Pancreas (tissue), 10 donors: ENCODE measurements at places on chromosomes 1 and 21. TPM values are rescaled to one million over a fixed set of nuclear protein-coding genes. Genes with fewer than 3 reads are reported as not detected.

The CBR3 gene
- total RNA-seq: 0.32 TPM

The ZBTB40 gene
- 11.6 TPM for total RNA-seq

DNA sequence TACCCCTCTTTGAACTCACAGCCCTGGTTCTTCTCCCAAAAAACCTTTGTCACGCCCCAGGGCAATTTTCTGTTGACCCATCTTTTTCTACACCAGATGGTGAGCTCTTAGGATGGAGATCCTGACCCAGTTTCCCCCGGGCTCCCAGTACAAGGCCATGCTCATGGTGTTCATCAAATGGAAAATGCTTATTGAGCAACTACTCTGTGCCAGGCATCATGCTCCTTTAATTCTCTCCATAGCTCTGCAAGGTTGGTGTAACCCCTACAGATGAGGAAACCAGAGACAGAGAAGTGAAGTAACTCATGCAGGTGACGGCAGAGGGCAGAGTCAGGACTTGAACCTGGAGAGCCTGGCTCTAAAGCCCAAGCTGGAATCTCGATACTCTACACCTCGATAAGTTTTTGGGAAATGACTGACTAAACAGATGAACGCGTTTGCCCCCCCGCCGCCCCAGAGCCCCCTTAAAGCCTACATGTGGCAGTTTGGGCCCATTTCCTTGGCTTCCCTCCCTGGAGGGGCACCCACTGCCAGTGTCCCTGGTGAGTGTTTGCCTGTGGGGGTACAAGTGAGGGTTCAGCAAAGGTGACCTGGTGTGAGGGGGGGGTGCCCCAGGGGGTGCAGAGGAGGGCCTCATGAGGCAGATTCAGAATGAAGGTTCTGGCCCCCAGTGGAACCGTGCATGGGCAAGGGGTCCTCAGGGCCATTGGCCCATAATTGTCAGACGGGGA is 30.2 kb upstream of the RUNX3 start:
- H3K36me3 ChIP-seq: no peaks in the 10 kb centered on the region
- H3K27ac ChIP-seq: no peak overlapping the region
- H3K27me3 ChIP-seq: no peaks in the 10 kb centered on the region
- no peaks in the 10 kb centered on the region for H3K4me1 ChIP-seq

DNA sequence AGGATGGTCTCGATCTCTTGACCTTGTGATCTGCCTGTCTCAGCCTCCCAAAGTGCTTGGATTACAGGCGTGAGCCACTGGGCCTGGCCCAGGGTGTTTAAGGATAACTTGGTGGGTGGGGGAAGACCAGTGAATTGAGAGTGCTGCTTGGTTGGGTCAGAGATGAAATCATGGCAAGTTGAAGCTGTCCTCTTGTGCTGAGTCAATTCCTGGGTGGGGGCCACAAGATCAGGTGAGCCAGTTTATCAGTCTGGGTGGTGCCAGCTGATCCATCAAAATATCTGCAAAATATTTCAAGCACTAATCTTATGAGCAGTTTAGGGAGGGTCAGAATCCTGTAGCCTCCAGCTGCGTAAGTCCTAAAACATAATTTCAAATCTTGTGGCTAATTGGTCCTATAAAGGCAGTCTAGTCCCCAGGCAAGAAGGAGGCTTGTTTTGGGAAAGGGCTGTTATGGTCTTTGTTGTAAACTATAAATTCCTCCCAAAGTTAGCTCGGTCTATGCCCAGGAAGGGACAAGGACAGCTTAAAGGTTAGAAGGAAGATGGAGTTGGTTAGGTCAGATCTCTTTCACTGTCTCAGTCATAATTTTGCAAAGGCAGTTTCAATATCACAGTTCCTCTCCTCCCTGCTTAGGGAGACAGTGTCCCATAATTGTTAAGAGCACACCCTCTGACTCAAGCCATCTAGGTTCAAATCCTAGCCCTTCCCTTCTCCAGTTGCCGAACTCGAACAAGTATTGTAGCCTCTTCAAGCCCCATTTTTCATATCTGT is 66.8 kb upstream of the BACH1 start:
- no peaks in the 10 kb centered on the region for H3K4me1 ChIP-seq
- H3K4me3 ChIP-seq: no peak overlapping the region
- H3K36me3 ChIP-seq: no peaks in the 10 kb centered on the region
- no peak overlapping the region for H3K27ac ChIP-seq
- DNase-seq: no peak

DNA sequence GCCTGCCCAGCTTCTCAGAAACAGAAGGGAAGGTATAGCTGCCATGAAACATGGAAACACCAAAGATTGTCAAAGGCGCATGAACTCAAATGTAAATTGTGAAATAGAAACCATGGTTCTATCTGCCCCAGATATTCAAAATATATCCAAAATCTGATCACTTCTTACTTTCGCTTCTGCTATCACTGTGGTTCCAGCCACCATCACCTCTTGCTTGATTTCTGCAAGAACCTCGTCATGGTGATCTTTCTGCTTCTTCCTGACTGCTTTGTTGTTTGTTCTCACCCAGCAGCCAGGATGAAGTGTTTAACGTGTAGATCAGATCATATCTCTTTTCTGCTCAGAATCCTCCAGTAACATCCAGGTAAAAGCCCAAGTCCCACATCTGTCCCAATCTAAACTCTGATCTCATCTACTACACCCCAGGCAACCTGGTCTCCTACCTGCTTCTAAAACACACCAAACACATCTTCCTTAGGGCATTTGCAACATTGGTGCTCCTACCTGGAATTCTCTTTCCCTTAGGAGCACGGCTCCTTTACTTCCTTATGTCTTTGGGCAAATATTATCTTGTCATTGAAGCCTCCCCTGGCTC is 10.5 kb upstream of the LMO4 start:
- DNase-seq: no peak
- H3K4me3 ChIP-seq: no peak overlapping the region
- H3K36me3 ChIP-seq: no peaks in the 10 kb centered on the region
- no peaks in the 10 kb centered on the region for H3K27me3 ChIP-seq
- no peak overlapping the region for H3K27ac ChIP-seq

DNA sequence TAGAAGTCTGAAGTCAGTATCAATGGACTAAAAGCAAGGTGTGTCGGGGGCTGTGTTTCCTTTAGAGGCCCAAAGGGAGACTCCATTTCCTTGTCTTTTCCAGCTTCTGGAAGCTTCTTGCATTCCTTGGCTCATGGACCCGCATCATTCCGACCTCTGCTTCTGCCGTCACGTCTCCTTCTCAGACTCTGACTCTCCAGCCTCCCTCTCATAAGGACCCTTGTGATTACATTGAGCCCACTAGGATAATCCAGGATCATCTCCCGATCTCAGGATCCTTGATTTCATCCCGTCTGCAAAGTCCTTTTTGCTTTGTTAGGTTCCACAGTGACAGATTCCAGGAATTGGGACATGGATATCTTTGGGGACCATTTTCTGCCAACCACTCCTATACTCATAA is 265.8 kb upstream of the CSF3R start:
- no peak overlapping the region for H3K27ac ChIP-seq
- H3K4me1 ChIP-seq: no peaks in the 10 kb centered on the region
- no peak overlapping the region for H3K4me3 ChIP-seq
- no peak for DNase-seq
- H3K27me3 ChIP-seq: no peaks in the 10 kb centered on the region
- H3K36me3 ChIP-seq: no peaks in the 10 kb centered on the region

DNA sequence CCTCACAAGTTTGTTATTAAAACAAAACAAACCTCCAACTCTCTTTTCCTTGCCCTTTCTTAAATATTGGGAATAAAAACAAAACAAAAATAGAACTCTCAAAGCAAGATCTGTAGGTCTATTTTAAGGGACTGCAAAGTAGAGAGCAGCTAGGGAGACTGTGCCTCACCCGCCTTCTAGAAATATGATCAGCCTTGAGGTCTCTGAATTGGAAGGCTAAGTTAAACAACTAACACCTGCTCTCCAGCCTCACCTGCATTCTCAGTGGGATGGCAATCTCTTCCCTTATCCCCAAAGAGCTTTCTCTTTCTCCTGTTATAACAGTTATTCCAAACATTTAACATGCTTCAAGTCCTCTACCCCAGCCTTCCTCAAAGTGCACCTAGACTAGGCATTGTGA is 75.5 kb upstream of the TNR start:
- no peaks in the 10 kb centered on the region for H3K27me3 ChIP-seq
- no peak overlapping the region for H3K4me3 ChIP-seq
- no peak for DNase-seq
- H3K36me3 ChIP-seq: no peaks in the 10 kb centered on the region

DNA sequence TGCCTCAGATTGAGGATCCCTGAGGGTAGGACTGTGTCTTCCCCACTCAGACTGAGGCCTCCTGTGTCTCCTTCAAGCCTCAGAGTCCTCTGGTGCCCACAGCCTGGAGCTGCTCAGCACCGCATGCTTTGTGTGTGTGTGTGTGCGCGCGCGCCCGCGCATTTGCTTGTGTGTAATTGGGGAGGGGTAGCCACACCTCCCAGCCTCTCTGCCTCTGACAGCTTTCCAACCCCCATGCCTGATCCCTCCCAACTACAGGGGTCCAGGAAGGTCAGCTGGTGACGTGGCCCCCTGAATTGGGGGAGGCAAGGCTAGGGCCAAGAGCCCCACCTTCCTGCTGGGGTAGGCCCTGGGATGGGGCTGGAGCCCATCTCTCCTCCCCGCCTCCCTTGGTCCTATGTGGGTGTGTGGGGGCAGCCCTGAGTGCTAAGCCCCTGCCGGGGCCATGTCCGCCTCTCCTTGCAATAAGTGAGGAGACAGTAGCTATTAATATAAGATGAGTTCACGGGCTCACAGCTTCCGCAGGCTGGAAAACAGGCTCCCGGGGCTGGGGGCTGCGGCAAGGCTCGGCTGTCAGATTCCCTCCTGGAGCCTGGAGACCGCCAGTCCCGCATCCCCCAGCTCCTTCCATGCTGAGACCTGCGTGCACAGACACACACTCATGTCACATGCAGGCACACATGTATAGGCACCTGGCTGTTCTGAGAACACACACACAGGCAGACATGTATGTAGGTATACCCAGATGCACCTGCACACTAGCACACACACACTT is 7.0 kb downstream of the GPR3 start:
- H3K36me3 ChIP-seq: no peaks in the 10 kb centered on the region
- H3K4me3 ChIP-seq: no peak overlapping the region
- H3K4me1 ChIP-seq: no peaks in the 10 kb centered on the region
- H3K27ac ChIP-seq: no peak overlapping the region
